NCI-H2171 treated with DMSO at 0.1 percent for 48 hours (cell line): ENCODE measurements at places on chromosomes 6 and 20.

DNA sequence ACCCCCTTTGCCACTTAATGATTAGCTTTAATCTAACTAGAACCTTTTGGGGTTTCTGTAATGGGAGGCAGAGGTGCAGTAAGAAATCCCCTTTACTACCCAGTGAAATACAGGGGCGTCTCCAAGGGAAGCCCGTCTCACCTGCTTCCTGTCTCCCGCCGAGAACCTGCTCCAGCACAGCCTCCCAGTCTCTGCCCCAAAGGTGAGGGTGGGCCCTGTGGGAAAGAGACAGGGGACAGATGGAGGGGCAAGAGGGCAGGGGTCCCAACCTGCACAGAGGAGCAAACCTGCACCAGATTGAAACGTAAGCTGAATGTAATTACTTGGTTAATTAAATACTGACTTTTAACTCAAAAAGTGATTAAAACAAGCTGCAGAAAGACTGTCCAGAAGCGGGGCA, 474.2 kb upstream of the SULF2 start:
- no peak for DNase-seq

- no peak for DNase-seq
Measured at GRCh38 chr6:149166747-149167146, 150.8 kb upstream of the TAB2 start.

- DNase-seq = no peak
Measured at GRCh38 chr6:133247581-133247980, 6.4 kb downstream of the EYA4 start.

DNA sequence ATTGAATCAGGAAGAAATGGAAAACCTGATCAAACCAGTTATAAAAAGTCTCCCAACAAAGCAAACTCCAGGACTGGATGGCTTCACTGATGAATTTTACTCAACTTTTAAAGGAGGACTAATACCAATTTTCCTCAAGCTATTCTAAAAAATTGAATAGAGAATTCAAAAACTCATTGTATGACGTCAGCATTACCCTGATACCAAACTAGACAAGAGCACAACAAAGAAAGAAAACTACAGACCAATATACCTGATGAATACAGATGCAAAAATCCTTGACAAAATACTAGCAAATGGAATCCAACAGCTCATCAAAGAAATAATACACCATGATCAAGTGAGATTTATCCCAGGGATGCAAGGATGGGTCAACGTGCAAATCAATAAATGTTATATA, 172.9 kb downstream of the FNDC1 start:
- no peak for DNase-seq

GRCh38 chr6:138291036-138291848, 73.0 kb upstream of the PBOV1 start:
- DNase-seq = no peak

DNA sequence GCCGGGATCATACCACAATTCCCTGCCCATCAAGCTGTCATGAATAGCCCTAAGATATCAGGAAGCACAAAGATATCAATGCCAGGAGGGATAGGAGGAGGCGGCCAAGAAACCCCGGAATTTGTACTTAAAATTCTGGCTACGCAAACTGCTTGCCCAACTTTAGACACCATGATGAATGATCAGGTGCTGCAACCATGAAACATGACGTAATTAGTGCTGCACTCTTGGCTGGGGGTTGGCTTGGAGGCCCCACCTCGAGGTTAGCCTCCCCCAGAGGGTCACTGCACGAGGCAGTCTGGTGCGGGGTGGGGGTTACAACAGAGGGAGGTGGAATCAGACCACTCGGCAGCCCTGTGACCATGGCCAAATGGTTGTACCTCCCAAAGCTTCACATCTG, 8.9 kb downstream of the SIRPA start:
- DNase-seq = no peak

DNA sequence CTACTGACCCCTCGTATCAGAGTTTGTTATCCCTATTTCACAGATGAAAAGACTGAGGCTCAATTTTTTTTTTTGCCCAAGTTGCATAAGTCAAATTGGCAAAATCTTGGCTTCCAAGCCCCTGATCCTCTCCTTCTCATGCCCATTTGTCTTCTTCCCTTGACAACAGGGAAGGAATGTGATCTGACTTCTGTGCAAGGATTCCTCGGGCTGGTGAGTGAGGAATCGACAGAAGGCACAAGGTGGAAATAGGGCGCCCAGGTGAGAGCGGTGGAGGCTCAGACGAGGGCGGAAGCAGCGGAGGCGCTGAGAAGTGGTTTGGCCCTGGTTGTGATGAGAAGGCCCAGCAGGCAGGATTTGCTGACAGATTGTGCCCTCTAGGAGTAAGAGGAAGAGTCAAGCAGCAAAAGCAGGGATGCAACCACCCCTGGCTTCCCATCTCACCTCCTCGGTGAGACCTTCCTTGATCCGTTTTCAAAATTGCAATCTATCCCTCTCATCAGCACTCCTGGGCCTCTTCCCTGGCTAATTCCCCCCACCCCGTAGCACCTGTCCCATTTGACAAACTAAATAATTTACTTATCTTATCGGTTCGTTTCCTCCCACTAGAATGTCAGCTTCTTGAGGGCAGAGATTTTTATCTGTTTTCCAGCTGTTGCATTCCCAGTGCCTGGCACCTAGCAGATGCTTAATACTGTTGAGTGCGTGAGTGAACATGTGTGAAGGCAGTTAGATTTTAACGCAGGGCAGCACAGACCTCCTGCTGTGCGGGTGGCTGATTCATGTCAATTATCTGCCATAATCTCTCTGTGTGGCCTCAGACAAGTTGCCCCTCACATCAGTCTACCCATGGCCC, 3.7 kb upstream of the SIRPA start:
- DNase-seq = peak; percentile 45

DNA sequence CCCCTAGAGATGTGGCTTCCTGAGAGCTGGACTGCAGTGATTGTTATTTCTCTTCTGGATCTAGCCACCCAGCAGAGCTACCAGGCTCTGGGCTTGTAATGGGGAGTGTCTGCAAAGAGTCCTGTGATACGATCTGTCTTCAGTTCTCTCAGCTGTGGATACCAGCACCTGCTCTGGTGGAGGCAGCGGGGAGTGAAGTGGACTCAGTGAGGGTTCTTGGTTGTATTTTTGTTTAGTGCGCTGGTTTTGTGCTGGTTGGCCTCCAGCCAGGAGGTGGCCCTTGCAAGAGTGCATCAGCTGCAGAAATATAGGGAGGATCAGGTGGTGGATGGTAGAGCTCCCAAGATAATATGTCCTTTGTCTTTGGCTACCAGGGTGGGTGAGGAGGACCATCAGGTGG, 33.7 kb downstream of the PAX1 start:
- DNase-seq = no peak

- DNase-seq = no peak
Measured at GRCh38 chr20:30949761-30950160, 307.7 kb upstream of the DEFB115 start.

- DNase-seq = peak; percentile 68
Measured at GRCh38 chr20:49501917-49502316, 19.4 kb upstream of the KCNB1 start.

- peak; percentile 71 for DNase-seq
Measured at GRCh38 chr6:20875369-20875963, 341.2 kb downstream of the CDKAL1 start.

DNA sequence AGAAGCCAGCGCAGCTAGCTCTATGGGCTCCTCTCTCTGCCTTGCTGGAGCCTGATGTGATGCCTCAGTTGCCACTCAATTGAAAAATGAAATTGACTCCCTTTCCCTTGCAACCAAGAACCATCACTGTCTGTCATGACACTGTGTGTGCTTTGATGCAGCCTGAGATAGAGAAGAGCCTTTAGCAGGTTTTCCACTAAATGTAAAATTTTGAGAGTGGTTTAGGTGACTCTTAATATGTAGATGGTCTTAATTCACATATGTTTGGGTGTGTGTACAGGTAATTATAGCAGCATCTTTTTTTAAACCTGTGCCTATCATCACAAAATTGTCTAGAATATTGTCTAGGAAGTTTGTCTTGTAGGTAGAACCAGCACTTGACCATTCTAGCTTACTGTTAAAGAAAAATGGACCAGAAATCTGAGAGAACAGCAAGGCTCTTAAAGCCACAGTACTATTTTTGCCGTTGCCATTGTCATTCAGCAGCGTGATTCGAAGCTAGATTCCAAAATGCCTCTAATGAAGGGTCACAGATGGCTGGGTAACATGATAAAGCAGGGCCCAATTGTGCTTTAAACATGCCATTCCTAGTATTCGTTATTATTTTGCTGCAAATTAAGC, 1.3 kb downstream of the ARFGEF3 start:
- peak; percentile 90 for DNase-seq

DNA sequence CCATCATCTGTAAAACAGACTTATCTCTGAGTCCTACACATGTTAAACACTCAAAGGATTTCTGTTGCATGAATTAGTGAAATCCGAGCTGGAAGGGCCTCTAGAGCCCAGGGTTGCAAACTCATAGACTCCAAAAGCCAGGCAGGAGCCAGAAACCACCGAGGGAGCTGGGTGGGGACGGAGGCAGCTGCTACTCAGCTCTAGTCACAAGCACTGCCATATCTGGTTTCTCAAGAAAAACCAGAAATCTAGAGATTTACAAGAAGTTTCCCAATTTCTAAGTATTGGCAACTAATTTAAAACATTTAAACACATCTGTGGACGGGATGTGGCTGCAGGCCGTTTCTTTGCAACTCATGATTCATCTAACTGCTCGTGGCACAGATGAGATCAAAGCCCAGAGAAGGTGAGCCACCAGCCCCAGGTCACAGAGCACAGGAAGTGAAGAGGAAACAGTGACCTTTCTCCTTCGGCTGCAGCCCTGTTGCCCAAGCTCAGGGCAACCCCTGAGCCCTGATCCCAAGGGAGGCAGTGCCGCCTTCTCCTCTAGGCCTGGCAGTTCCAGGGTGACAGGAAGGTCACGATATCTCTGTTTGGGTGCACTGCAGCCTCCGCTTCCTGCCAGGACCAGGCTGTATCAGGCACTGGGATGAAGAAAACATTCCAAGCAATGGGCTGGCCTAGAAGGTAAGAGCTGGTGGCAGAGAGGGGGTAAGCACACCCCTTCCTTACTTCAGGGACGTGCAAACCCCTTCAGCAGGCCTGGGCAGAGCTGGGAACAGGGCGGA, 26.4 kb upstream of the PTGIS start:
- peak; percentile 76 for DNase-seq

- no peak for DNase-seq
Measured at GRCh38 chr20:62609279-62609720, 33.0 kb upstream of the SLCO4A1 start.

DNA sequence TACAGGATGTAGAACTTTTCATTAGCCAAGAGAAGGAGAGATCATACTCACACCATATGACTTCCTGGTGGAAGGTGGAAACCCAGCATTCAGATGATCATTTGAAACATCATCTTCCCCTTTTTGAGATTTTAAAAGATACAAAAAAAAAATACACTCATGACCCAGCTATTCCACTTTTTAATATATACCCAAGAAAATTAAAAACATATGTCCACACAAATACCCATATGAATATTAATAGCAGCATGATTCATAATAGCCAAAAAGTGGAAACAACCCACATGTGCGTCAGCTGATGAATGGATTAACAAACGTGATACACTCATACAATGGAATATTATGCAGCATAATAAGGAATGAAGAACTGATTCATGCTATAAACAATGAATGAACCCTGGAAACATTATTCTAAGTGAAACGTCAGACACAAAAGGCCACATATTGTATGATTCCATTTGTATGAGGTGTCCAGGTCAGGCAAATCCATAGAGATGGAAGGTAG, 130.0 kb upstream of the SGK1 start:
- DNase-seq = no peak

GRCh38 chr20:56211051-56211450, 37.5 kb upstream of the MC3R start:
- DNase-seq = no peak

- DNase-seq = no peak
Measured at GRCh38 chr6:37339741-37340638, 13.8 kb upstream of the RNF8 start.

DNA sequence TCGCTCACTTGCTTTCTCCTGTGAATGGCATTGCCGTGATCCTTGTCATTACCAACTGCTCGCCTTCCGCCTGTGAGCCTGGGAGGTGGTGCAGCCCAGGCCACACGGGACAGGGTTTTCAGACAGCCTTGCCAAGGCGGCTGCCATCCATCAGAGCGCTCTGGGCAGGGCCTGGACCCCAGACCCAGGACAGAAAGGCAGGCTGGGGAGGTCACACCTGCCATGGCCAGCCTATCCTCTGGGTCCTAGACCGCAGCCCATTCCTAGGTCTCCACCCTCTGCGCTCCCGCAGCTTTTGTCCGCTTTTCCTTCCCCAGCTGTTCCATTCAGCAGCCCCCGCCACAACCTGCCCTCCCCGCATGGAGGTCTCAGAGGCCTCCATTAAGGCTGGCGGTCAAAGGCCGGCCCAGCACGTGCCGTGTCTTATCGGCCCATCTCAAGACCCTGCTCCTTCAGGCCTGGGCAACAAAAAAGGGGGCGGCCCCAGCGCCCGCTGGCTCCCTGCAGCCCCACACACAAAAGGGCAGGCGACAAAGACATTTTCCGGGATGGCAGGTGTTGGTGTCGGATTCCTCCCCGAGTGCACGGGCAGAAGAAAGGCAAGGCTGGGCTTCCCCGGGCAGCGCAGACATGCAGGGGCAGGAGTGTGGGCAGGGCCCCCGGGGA, 28.1 kb downstream of the INSM1 start:
- peak; percentile 95 for DNase-seq

DNA sequence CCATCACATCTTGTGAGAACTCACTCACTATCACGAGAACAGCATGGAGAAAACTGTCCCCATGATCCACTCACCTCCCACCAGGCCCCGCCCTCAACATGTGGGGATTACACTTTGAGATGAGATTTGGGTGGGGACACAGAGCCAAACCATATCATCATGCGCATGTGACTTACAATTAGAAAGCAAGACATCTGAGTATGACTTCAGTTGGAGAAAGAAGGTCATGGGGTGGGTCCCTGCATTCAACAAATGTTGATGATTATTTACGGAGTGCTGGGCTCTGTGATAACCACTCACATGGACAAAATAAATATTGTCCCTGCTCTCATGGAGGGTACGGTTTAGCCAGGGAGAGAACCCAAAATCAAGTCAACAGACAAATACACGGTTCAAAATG, 37.9 kb downstream of the VSTM2L start:
- no peak for DNase-seq

- no peak for DNase-seq
Measured at GRCh38 chr6:142009647-142010046, 123.1 kb upstream of the GJE1 start.

DNA sequence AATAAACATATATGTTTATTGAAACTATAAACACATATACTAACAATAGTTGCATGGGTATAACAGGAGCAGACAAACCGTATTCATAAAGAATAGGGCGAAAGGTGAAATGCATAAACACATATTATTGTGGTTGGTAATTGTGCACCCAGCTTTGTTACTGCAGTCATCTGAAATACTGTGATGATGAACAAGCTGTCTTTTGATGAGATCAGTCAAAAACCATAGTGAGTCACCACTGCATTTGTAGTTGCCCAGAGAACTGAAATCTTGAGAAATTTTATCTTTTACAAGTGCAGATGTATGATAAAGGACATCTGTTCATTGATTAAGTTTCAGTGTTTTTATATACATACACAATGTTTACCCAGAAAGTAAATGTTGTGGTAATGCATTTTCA, 133.7 kb downstream of the MYO6 start:
- DNase-seq = peak; percentile 70

GRCh38 chr20:434221-434620, 26.1 kb downstream of the RBCK1 start:
- no peak for DNase-seq
